ENCODE measurements at places on chromosomes 4 and X.

DNA sequence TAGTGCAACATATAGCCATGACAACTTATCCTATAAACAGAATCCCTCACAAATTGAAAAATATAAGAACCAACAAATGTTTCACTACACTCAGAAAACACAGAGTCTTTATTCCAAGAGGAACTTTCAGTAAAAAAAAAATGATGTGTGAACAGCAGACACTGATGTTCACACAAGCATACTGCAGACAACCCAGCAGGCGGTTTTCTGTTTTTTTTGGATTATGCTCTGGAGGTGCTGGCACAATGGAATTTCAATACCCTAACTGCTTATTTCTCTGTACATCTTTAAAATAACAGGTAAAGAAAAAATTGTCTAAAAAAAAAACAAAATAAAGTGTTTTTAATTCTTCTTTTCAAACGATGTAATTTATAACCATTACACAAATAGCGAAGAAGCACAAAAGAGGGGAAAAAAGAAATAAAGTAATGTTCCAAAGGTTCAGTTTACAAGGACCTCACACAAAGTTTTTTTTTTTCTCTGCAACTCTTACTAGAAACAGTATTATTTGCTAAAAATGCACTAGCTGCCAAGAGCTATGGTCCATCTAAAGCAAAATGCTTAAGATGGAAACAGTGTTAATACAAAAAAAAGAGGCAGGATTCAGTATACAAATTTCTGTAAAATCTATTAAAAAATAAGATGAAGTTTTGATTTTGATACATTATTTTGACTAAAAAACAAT lies 55.3 kb downstream of the ANAPC10 start:
- DNase-seq, result no peak

DNA sequence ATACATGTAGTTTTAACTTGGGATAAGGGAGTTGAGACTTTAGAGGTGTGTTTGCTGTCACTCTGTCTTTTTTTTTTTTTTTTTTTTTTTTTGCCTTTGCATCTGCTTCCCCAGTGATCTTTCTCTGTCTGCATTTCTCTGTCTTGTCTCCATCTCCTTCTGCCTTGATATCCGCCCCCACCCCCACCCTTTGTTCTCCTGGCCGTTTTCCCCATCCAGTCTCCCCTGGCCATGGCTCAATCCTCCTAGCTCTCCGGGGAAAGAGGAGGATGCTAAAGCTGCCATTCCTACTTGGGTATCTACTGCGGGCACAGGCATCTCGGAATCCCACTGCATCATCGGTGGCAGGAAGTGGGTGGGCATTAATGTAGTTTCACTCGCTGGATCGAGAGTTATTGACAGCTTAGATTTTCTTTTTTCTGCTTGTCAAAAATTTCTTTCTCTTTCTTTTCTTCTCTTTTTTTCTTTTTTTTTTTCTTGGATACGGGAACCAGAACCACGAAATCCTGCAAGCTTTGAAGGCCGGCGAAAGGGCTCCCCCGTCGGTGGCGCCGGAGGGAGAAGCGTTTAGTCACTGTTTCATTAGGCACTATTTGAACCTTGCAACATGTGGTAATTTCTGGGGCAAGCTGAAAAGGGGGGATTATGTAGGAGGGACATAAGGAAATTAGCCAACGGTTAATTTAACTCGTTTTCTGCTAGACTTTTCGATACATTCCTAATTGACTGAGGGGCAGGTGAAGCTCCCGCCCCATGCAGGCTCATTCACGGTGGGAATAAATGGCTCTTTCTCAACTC lies 8.2 kb downstream of the GSX2 start:
- no peak for DNase-seq

DNA sequence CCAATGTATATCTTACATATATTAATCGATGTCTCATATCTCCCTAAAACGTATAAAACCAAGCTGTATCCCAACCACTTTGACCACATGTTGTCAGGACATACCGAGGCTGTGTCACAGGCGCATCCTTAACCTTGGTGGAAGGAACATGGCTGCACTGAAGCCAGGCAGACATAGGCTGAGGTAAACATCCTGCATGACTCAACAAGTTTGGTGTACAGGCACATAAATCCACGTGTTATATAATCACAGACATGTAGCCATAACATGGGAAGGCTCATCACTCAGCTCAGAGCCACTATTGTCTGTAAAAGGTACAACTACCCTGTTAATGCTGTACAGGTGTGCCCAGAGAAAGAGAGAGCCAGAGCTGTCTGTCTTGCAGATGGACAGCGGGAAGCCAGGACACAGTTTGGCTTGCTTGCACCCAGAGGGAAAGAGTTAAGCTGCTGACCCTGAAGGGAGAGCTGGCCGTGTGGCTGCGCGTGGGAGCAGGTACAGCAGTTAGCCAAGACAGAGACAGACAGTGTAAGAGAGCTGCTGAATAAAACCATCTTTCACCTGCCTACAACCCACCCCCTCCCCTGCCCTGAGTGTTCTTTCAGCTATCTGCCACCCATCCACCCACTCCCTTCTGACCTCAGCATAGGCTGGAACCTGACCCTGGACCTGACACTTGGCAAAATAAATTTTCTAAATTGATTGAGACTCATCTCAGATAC lies 22.3 kb upstream of the ZBTB33 start:
- DNase-seq, result no peak

GRCh38 chr4:31045151-31045550 lies 325.0 kb downstream of the PCDH7 start:
- no peak for DNase-seq

GRCh38 chr4:151797131-151797530 lies 36.3 kb upstream of the GATB start:
- DNase-seq, result no peak

DNA sequence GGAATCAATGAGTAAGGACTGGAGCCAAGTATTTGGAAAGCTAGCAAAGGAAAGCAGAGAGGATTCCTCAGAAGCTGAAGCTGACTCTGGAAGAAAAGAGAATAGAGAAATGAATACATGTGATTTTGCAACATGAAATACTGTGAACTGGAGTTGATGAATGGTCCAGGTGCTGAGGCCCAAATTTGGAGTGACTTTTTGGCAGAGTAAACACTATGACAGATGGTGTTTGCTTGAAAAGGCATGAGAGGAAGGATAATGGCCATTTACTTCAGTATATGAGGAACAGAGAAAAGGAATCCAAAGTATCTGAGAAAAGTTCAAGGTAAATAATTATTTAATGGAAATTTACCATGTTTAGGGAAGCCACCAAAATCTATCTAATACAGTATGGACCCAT lies 236.7 kb downstream of the SLITRK2 start:
- DNase-seq, result no peak

- DNase-seq, result no peak
Observed at GRCh38 chrX:140599851-140600250, 95.0 kb upstream of the SOX3 start.

GRCh38 chr4:165927815-165928214 lies 54.8 kb downstream of the TLL1 start:
- DNase-seq, result no peak

GRCh38 chr4:182235021-182235795 lies 8.0 kb upstream of the TENM3 start:
- DNase-seq, result no peak

GRCh38 chrX:20513185-20513584 lies 246.5 kb upstream of the RPS6KA3 start:
- DNase-seq, result no peak

- DNase-seq, result no peak
Observed at GRCh38 chr4:113449410-113449974, 312.0 kb downstream of the CAMK2D start.

GRCh38 chr4:8291701-8292477 lies 22.3 kb downstream of the HTRA3 start:
- DNase-seq, result no peak

DNA sequence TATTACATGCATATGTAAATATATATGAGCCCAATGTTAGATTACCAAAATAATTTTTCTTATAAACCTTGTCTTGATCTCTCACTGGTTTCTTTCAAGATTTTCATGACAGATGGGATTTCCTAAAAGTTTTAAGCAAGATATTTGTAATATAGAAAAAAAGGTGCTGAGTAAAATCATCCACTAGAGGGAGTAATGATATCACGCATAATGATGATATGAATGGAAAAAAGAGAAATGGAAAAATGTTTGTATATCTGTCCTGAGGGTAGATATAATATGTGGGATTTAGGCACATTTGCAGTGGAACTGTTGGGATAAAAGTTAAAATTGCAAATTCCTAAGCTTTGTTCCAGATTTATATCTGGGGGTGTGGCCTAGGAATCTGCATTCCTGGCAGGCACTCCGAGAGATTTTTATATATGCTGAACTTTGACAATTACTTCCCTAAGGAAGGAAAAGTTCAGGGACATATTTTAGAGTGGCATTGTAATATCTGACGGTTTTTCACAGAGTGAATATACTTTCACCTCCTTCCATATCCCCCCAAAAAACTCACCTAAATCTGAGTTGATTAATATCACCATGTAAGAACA lies 60.5 kb downstream of the TMA16 start:
- DNase-seq, result peak; percentile 30

- no peak for DNase-seq
Observed at GRCh38 chrX:75106772-75107171, 49.3 kb downstream of the ABCB7 start.

- no peak for DNase-seq
Observed at GRCh38 chr4:90958256-90958895, 831.2 kb downstream of the CCSER1 start.

DNA sequence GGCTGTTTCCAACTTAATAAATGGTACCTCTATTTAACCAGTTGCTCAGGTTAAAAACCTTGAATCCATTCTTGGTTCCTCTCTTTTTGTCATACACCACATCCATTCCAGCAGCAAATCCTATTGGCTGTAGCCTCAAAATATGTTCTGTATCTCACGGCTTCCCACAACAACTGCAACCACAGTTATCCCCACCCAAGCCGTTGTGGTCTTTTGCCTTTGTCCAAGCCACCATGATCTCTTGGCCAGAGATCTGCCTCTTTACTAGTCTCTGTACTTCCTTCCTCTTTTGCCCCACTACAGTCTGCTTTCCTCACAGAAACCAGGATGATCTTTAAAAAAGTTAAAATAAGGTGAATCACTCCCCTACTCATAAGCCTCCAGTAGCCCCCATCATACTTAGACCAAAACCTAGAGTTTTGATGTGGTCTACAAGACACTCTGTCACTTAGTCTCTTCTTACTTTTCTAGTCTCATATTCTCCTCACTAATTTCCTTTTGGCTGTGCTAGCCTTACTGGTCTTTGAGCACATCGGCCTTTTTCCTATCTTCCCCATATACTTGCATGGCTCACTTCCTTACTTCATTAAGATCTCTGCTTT lies 10.3 kb downstream of the MAOA start:
- DNase-seq, result no peak

DNA sequence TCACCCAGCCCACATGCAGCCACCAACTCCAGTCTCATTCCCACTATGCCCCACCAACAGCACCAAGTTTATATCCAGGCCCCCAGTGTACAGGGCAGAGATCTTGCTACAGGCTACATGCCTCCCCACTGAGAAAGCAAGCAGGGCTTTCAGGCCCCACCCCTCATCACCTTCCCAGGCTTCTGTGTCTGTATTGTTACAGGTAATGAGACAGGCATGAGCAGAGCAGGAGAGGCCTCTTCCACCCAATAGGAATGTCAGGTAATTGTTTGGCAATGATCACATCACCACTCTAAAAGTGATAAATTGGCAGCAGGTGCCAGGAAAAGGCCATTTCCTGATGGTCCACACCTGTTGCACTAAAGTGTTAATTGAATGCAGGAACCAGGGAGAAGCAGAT lies 102.5 kb downstream of the ZNF518B start:
- DNase-seq, result no peak

DNA sequence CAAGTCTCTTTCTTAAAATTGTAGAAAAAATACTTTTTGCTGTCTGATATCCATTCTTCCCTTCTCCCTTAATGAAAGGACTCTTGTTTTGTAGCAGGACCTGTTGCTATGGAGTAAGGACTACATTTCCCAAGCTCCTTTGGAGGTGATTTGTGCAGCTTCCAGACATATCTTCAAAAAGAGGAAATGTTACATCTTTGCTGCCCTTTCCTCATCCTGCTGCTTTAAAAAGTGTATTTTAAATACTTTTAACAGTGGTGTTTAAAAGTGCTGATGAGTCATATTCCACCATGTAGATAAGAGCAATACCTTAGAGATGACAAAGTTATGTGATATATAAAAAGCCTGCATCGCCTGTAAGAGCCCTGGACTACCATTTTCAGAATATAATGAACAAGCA lies 98.7 kb downstream of the CFAP299 start:
- DNase-seq, result no peak

DNA sequence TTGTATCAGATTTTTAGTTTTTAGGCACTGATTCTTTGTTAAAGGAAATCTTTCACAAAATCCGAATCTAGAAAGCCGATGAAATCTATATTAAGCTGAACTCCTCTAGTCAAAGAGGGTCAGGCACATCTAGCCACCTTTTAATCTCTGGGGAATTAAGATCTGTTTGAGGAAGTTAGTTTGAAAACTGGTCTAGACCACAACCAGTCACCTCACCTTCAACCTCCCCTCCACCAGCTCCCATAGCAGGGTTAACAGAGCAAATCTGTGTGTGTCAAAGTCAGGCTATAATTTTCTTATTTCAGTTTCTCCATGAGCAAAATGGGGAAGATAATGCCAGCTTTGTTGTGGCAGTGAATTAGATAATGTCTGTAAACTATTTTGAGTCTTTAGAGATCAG lies 110.0 kb upstream of the IGFBP7 start:
- DNase-seq, result no peak

GRCh38 chr4:20512033-20512792 lies 188.0 kb upstream of the PACRGL start:
- DNase-seq, result no peak

- DNase-seq, result peak; percentile 62
Observed at GRCh38 chr4:140094438-140095420, 59.3 kb downstream of the MAML3 start.

- no peak for DNase-seq
Observed at GRCh38 chr4:81137446-81137845, 77.6 kb downstream of the PRKG2 start.

DNA sequence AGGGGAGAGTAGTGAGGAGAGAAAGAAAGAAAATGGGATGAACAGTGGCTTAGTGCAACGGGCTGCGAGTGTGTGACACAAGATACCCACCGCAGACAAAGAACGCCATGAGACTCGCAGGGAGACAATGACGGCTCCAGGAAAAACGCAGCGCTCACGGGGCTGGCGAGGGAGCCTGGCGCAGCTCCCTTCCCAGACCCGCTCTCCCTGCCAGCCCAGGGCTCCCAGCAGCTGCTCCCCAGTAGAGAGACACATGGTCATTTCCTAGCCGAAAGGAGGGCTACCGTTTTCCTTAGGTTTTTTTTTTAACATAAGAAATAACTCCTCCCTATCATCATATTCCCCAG lies 149.5 kb downstream of the MAML3 start:
- no peak for DNase-seq

DNA sequence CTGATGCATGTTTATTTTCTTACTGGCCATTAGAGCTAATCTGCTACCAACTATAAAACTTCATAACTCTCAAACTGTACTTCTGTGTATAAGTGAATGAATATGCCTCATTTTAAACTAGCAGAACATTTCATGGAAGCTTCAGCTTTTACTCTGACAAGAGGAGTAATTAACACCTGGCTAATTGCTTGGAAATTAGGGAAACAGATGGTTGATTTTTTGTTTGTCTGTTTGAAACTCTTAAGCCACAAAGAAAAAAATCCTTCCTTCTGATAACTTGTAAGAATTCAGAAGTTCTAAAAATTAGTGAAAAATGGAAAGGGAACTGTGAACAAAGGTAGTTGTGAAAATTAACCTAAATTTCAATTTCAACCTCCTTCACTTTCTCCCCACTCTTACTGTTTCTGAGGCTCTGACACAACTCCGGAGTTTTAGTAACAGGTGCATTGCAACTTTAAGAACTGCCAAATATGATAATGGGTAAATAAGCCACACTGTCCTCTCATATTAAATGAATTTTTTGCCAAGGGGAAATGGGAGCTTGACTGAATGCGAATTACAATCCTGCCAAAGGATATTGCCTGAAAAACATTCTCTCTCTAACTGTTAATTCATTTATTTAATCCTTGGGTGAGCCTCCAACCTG lies 1.0 kb downstream of the EGF start:
- DNase-seq, result no peak

Measured in stimulated activated naive CD4-positive, alpha-beta T cell (primary cell).